ENCODE measurements at places on chromosomes 1 and 21.

GRCh38 chr1:229470406-229471043, 36.6 kb upstream of the ACTA1 start:
- no peak for DNase-seq

- no peak for DNase-seq
These were observed 201.7 kb downstream of the CRB1 start for GRCh38 chr1:197469620-197470210.

- peak; percentile 33 for DNase-seq
These were observed 14.3 kb downstream of the QSOX1 start for GRCh38 chr1:180168786-180169639.

DNA sequence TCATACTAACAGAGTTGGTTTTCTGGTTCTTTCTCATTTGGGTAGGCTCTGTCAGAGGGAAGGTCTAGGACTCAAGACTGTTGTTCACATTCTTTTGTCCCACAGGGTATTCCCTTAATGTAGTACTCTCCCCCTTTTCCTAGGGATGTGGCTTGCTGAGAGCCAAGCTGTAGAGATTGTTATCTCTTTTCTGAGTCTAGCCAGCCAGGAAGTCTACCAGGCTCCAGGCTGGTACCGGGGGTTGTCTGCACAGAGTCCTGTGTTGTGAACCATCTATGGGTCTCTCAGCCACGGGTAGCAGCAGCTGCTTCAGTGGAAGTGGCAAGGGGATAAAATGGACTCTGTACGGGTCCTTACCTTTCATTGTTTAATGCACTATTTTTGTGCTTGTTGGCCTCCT, 226.4 kb downstream of the LBR start:
- DNase-seq: no peak

- DNase-seq: no peak
These were observed 31.1 kb downstream of the NFYC start for GRCh38 chr1:40722622-40723021.

GRCh38 chr1:168223681-168224540, 1.9 kb upstream of the SFT2D2 start:
- DNase-seq: no peak

- DNase-seq: no peak
These were observed 34.6 kb downstream of the CFAP57 start for GRCh38 chr1:43206600-43207228.

DNA sequence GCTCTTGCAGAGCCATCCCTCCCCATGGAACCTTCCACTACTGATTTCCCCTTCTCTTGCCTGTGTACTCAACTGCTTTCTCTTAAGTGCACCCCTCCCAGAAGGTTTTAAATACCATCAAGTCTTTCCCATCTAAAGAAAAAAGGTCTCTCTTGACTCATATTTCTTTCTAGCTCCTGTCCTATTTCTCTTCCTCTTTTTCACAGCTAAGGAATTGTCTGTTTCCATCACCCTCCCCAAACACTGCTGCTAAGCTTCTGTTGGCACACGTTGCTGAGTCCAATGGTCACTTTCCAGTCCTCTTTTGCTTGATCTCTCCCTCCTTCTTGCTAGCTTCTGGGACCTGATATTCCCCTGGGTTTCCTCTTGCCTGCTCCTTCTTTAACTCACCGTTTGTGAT, 13.3 kb upstream of the GNL2 start:
- DNase-seq: no peak

GRCh38 chr1:206122686-206123085, 5.5 kb upstream of the AVPR1B start:
- DNase-seq: no peak

GRCh38 chr1:102191723-102192122, 195.0 kb upstream of the OLFM3 start:
- DNase-seq: no peak

DNA sequence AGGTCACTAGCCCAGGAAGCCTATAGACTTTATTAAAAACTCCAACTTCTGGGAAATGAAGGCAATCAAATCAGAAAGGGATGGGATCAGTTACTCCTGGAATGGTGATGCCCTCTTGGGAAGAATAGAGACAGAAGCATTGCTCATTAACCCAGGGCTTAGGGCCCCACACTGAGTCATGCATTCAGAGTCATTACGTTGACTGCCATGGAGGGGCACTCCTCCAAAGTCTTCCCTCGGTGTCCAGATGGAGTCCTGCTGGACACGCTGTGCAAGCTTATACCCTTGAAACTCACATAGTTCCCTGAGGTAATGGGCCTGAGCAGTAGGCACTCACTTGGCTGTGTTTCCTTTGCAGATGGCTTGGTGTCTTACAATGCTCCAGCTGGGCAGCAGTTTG, 35.2 kb upstream of the HSD17B7 start:
- no peak for DNase-seq

DNA sequence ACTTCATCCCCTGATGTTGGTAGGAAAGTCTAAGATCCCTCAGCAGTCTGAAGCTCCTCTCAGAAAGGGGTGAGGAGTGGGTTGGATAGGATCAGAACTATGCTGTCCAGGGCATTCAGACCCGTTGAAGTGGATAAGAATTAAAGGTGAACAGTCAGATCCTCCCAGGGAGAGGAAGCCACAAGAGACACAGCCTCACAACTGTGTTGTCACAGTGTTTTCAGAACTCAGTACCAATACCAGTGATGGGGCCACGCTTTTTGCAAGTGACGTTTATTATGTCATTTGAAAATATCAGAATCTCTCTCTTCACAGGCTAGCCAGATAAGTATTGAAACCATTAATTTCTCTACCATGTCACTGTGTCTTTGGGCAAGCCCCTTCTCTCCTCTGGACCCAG, 15.4 kb upstream of the EPS15 start:
- DNase-seq: no peak

- DNase-seq: no peak
These were observed 29.0 kb downstream of the VWA5B1 start for GRCh38 chr1:20319456-20320220.

- DNase-seq: no peak
These were observed 9.5 kb downstream of the SH3BGRL3 start for GRCh38 chr1:26289158-26290059.

GRCh38 chr1:192592981-192593708, 17.6 kb downstream of the RGS1 start:
- no peak for DNase-seq

GRCh38 chr1:66331658-66332547, 202.1 kb upstream of the SGIP1 start:
- DNase-seq: no peak

DNA sequence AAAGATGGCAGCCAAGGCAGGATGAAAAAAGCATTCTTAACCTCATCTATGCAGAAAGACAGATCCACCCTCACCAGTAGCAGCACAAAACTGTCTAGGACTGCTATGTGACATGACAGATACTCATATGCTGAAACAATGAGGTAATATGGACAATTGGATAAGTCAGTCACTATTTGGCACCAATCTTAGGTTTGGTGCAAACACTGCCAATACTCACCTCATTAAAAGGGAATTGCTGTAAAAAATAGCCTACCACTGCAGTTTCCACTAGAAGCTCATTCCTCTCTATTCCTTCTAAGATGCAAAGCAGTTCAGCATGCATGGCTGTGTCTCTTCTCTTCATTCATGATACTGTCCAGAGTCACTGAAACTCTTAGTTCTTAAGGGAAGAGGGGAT, 91.7 kb downstream of the TBX15 start:
- no peak for DNase-seq

GRCh38 chr1:23619299-23620188, 60.2 kb upstream of the ID3 start:
- DNase-seq: peak; percentile 77

DNA sequence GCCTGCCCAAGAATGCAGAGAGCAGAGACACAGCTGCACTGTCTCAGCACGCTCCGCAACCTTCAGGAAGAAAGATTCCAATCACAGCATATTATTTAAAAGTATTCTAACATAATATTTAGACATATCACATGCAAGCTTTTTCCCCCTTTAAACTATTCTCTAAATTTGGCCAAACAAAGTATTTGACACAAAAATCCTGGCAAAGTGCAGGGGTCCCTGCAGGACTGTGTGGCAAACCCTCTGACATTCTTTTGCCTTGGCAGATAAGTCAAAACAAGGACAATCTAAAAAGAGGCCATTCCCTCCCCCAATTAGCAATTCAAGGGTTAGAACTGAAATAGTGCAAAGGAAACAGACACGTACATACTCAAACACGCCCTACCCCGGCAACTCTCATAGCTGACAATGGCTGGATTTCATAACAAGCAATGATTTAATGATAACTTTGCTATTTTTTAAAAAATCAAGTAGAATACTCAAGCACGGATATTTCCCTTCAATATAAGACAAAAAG, 225.3 kb downstream of the MRPL39 start:
- DNase-seq: no peak

- DNase-seq: no peak
These were observed at the start of gene TGFB2 for GRCh38 chr1:218344814-218345672. Gene TGFB2, plus strand, starts transcription at chr1:218345336. Its CDS starts 1,366 bp downstream, at chr1:218346702.

DNA sequence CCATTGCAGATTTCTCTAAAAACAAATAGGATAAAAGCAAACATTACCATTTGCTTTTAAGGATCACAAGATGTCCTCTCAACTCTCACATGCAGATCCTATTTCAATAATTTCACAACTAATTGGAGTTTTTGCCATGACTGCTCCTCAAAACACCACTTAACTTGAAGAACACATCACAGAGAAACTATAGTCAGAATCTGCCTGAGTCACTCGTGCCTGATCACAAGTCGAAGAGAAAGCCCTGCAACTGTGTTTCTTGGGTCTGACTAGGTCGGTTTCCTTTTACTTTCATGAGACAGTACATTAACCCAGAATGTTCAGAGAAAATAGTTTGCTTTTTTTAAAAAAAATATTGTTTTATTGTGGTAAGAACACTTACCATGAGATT, 46.3 kb upstream of the SMYD2 start:
- DNase-seq: no peak

Data from T-cell (primary cell).